ENCODE measurements at places on chromosomes 11 and 22.

DNA sequence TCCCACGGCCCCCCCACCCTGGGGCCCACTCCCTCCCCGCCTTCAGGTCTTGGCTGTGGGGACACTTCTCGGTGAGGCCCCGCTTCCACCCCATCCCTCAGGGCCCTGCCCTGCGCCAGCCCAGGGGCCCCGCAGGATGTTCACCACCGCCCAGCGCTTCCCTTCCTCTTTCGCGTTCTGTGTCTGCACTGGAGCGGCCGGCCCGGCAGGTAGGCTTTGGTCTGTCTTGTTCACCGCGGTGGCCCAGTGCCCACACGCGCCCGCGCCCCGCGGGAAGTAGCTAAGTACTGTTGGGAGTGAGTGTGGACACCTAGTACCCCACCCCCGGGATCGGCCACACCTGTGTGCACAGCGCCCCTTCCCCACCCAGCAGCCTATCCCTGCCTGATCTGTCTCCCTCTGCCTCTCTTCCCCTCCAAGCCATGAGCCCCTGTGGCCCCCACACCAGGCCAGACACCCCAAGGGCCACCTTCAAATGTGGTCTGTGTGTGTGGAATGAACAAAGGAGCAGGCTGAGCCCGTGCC, 85.4 kb downstream of the WNT7B start:
- no peak for DNase-seq

DNA sequence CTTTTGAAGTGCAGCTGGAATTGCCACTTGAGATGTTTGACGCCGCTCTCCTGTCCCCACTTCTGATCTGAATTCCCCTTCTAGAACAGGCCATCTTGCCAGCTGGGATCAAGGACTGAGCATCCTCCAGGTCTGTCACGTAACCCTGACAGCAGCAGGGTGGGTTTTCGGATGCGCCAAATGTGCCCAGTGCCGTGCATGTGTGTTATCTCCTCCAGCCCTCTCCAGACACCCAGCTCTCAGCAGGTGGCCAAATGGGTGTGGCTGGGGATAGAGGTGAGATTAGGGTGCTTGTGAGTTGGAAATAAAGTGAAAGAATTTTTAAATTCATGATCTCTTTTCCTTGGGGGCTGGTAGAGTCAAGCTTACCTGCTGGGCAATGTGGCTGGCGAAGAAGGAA, 3.3 kb downstream of the OSBP2 start:
- no peak for DNase-seq

DNA sequence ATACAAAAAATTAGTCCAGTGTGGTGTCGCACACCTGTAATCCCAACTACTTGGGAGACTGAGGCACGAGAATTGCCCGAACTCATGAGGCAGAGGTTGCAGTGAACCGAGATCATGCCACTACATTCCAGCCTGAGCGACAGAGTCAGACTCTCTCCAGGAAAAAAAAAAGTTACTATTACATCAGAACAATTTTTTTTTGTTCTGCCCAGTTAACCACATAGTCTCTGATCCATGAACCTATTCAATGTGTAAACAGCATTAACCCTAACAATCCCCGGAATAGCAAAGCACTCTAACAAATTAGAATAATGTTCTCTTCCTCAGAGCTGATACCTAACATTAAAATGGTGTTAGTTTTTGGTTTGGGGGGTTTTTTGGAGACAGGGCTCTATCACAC, 4.6 kb downstream of the NARS2 start:
- DNase-seq: no peak

GRCh38 chr11:103396237-103396636, 287.0 kb downstream of the DYNC2H1 start:
- DNase-seq: no peak

GRCh38 chr22:47160781-47161520, 398.5 kb downstream of the TBC1D22A start:
- no peak for DNase-seq

DNA sequence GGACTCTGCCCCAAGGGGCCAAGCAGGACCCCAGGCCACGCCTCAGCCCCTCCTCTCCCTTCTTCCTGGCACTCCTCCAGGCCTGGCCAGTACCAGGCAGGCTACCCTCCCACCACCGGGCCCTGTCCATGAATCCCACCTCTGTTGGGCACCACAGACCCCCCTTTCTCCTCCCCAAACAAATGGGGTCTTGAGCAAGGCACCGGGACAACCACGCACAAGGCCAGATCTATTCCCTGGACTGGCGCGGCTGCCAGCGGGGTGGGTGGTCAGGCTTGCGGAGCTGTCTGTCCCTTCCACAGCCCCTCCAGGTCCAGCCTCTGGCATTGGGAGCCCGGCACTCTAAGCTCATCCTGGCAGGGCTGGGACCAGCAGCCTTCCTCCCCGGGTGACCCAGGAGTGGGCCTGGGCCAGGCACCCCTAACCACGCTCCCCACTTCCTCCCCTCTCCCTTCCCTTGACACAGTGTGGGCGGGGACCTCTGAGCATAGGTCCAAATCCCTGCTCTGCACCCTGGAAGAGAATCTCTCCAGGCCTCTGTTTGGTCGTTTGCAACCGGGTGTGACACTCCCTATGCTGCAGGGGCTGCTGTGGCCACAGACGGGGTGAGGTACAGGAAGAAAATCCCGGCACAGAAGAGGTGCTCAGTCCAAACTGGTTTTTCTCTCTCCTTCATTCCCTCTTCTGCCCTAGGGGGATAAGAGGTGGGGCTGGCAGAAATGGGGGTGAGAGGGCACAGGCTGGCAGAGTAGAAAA, 14.6 kb downstream of the ELFN2 start:
- DNase-seq: no peak

- no peak for DNase-seq
Observed at GRCh38 chr11:46559815-46560214, 34.0 kb downstream of the AMBRA1 start.
